ENCODE measurements at places on chromosomes 7 and 10.

GRCh38 chr10:75469006-75469616, 37.7 kb downstream of the LRMDA start:
- no peak for DNase-seq

DNA sequence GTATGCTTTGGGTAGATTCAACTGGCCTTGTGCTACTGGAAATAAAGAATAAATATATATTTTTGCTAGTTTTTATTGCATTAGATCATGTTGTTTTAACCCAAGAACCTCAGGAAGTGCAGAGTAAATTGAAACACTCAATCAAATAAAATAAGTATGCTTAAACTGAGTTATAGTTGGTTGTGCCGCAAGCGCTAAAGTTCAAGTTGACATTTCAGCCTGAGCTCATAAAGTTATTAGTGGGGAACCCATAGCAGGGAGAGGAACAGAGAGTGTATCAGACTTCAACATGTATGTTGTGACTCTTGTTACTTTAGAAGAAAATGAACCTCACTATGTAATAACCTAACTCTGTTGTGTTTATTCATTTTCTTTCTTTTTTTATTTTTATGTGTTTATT, 25.2 kb upstream of the BAMBI start:
- DNase-seq: no peak

DNA sequence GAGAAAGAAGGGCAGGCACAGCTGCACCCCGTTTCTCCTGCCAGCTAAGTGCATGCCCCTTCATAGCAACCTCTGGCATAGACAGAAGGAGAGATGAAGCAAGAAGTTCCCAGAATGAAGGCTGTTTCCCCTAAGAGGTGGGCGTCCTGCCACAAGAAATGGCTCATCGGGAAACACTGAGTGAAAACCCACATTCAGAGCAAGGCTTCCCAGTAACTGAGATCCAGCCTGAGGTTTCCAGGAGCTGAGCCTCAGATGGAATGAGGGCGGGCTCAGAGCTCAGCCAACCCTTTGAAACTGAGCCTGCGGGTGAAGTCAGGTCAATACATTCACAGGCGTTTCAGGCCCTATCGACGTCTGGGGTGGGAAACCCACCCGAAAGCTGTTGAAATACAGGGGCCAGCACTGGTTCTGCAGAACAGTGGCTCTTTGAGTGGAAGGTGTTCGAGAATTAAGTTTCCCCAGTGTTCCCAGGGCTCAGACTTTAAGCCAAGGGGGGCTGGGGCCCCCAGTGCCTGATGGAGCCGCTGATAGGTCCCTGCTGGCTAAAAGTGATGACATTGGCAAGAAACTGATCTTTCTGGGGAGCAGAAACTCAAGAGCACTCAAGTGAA, 510.2 kb downstream of the RPS24 start:
- DNase-seq: no peak

GRCh38 chr10:37572206-37572605, 285.2 kb downstream of the ZNF248 start:
- DNase-seq: no peak

DNA sequence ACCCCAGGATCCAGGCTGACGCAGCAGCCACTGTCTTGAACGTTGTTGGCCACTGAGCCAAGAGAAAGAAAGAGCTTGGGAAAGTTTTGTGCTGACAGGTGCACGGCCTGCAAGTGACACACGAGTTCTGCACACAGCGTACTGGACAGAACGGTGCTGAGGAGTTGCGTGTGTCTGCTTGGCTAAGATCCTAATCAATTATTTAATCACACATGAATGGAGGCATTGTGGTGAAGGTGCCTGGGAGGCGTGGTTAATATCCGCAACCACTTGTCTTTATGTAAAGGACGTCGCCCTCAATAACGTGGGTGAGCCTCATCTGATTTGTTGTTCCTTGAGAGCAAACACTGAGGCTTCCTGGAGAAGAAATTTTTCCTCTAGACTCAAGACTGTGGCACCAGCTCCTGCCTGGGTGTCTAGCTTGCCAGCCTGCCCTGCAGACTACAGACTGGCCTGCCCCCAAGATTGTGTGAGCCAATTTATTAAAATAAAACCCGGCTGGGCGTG, 16.6 kb upstream of the GNA12 start:
- peak; percentile 28 for DNase-seq

DNA sequence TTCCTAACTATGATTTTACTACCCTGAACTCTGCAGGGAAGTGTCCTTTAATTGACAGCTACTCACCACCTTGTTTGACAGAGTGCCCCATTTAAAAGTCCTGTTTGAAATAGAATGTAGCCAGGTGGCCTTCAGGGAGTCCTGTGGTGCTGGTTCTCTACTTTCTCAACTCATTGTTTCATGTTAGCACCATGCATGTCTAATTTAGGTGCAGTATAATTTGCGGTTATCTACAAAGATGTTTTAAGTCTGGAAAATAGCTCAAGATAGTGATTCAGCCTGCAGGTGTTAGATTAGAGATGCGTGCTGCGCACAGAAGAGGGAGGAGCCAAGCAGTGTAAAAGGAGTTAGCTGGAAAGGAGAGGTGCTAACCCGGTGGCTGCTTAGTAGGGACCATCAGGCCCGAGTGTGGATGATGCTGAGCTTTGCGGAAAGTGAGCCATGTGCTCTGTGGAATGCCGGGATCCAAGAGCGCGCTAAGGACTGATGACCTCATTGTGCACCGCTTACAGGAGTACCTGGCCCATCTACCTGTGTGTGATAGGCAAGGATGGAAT, 1.2 kb downstream of the CCM2 start:
- peak; percentile 81 for DNase-seq

DNA sequence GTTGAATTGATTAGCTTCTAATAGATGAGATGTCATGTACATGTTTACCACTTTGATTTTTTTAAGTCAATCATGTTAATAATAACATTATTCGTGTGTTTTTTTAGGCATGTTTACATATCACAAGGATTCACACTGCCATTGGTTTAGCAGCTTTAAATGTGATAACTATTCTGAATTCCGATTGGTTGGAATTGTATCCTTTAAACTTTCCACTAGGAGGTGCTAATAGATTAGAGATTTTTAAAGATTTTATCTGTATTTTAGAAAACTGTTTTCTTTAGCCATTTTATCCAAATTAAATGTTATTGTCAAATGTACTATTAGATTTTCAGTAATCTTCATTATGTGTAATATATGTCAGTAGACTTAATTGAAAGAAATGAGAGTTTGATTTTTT, 83.2 kb downstream of the HECTD2 start:
- peak; percentile 10 for DNase-seq

- DNase-seq: no peak
Observed at GRCh38 chr10:91170418-91170817, 50.0 kb upstream of the PCGF5 start.

DNA sequence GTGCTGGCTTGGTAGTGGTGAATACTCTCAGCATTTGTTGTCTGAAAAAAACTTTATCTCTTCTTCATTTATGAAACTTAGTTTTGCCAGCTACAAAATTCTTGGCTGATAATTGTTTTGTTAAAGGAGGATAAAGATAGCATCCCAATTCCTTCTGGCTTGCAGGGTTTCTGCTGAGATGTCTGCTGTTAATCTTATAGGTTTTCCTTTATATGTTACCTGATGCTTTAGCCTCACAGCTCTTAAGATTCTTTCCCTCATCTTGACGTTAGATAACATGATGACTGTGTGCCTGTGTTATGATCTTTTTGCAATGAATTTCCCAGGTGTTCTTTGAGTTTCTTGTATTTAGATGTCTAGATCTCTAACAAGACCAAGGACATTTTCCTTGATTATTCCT, 9.9 kb upstream of the MRPS33 start:
- DNase-seq: no peak

- no peak for DNase-seq
Observed at GRCh38 chr10:104579136-104579535, 62.0 kb upstream of the SORCS3 start.

- DNase-seq: no peak
Observed at GRCh38 chr7:37730501-37730900, 46.9 kb downstream of the GPR141 start.

- no peak for DNase-seq
Observed at GRCh38 chr10:113474752-113475151, 78.1 kb upstream of the HABP2 start.

DNA sequence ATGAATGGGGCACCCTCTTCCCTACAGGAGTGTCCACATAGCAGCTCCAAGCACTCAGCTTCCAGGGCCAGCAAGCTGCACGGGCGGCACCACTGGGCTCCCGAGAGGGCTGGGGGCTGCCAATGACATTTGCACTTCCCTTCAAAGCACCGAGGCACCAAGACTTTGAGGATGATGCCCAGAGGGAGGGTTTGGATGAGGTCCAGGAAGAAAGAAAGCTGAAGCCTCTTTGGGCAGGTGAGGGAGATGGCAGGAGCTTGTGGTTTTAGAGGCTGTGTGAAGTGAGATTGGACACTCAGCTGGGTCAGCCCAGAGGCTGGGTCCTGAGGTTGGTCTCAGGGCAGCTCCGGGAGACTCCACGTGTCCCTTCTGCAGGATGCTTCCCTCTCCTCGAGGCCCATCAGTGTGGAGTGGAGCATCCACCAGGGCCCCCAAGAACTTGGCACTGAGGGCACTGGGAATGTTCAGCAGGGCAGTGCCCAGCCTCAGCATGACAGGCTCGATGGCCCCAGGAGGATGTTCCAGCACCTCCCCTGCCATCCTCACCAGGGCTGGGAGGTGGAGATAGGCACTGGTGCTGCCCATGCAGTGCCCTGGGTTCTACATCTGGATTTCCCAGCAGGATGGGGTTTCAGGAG, 54.9 kb upstream of the IGFBP3 start:
- no peak for DNase-seq

- DNase-seq: no peak
Observed at GRCh38 chr7:18265611-18266281, 229.8 kb upstream of the HDAC9 start.

DNA sequence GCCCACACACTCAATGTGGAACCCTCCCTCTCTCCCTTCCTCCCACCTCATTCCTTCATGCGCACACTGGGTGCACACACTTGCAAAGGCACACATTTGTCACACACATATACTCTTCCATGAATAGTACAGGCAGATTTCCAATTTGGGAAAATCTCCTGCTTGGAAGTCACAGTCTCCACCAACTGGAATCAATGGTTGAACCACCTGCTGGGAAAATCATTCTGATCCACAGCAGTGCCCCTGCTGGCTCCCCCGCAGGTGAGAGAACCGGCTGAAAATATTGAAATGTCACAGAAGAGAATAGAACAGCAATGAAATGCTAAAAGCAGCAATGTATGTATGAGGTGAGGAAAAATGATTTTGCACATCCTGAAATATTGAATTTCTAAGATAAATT, 232.7 kb downstream of the ADAM12 start:
- DNase-seq: peak; percentile 1

DNA sequence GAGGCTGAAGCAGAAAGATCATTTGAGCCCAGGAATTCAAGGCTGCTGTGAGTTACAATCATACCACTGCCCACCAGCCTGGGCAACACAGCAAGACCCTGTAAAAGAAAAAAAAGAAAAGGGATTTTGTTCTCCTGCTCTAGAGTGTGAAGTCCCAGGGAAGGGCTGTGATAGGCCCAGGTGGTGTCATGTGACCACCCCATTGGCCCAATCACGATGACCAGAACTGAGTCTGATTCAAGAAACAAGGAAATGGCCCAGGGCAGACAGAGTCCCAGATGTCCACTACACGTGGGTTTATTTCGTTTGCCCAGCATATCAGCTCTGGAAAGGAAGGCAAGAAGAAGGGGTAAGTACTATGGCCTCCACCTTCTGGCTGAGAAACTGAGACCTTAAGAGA, 81.3 kb upstream of the CUX1 start:
- no peak for DNase-seq
